Dorsolateral prefrontal cortex (tissue), 122 donors: ENCODE measurements at places on chromosomes 4 and X.
A peak's percentile ranks its signal among the peaks of the same experiment; 100 is the strongest.

DNA sequence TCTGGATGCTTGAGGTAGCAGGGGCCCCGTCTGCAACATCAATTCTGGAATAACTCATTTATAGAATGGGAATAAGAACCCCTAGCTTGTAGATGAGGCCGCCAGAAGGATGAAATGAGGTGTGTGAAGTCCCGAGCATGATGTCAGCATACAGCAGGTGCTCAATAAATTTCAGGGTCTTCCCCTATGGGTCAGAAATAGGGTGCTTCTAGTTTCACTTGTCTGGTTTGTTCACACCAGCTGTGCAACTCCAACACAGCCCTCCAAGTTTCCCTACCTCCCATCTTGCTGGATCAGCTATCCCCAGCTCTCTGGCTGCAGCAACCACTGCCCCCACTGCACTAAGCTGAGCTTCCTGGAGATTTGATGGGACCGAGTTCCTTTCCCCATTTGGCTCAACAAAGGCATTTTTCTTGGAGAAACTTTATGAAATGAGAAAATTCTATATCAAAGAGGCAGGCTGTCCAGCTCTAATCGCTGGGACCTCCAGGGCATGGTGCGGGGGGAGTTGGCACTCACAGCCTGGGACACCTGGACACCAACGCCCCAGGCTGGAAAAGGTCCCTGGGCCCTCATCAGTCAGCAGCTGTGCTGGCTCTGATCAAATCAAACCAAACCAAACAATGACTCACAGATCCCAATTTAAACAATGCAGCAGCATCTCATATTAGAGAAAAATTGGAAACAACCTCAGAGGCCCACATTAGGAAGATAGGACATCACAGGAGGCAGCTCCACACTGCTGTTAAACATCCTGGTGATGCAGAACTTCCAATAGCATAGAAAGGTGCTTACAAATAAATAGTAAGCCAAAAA lies 13.3 kb downstream of the SLC2A9 start:
- no peak for DNase-seq

- DNase-seq, result no peak
Measured at GRCh38 chrX:56314334-56314733, 82.2 kb downstream of the KLF8 start.

DNA sequence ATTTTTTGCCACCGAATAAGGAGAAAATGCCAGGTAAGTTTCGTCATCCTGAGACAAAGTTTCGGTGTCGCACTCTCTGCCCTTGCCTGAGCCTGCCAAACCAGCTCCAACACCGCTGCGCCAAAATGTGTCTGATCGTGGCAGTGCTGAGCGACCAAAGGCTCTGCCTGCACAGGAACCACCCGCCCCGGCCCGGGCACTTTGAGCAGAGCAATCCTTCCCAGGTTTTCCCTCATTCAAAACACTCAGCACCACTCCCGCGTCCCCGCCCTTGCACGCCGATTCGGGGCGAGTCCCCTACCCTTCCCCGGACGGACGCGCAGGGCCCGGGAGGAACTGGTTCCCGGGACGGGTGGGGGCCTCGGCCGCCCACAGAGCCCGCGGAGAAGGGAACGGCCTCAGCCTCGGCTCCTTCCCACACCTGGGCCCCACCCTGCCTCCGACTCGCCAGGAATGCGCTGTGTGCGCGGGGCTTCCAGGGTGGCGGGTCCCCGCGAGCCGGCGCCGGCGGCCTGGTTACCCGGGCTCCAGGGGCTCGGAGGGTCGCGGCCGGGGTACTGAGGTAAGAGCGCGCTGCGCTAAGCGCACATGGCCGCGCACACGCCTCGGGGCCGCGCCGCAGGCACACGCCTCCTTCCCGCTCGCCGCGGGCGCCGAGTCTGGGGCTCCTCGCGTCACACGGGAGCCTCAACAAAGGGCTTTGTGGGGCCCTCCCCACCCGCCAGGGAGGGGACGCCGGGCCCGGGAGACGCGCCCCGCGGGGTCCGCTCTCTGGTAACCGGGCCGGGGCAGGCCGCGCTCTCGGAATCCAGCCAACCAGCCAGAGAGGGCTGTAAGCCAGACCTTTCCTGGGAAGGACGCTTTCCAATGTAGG lies at the start of gene C4orf36:
TSS of gene C4orf36 (minus strand) at position 661 of the 874 bp plus-strand sequence. CDS start 902 bp downstream, outside the sequence.
- DNase-seq, result peak; percentile 74

- DNase-seq, result no peak
Measured at GRCh38 chr4:5545271-5545670, 163.1 kb downstream of the EVC2 start.

DNA sequence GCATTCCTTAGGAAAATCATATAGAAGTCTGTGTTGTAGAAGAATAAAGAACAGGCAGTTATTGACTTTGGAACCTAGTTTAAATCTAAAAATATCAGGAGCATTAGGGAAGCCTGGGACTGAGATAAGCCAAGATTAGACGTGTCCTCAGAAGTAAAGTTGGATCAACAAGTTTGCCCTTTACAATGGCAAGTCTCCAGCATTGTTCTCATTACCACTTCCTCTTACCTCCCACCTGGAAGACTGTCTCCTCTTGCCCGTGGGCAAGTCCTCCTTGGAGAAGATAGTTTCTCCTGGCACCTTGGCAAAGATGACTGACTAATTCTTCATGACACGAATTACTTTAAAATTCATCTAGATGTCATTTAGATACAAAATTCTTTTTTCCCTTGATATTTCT lies 37.8 kb downstream of the CNKSR2 start:
- no peak for DNase-seq

DNA sequence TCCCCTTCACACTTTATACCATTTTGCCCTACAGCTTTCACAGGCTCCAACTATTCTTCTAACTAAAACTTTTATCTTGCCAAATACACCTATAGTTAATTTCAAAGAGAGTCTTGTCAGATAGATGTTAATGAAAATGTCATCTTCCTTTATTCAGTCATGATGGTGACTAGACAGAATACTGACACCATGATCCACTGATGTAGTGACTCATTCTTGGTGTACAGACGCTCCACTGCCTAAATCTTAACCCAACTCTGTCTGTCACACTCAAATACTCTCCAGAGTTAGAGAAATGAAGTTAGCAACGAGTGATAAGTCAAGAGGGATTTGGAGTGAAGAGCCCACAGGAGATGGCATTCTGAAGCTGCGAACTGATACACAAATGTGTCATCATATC lies 32.1 kb upstream of the HDAC8 start:
- DNase-seq, result no peak

DNA sequence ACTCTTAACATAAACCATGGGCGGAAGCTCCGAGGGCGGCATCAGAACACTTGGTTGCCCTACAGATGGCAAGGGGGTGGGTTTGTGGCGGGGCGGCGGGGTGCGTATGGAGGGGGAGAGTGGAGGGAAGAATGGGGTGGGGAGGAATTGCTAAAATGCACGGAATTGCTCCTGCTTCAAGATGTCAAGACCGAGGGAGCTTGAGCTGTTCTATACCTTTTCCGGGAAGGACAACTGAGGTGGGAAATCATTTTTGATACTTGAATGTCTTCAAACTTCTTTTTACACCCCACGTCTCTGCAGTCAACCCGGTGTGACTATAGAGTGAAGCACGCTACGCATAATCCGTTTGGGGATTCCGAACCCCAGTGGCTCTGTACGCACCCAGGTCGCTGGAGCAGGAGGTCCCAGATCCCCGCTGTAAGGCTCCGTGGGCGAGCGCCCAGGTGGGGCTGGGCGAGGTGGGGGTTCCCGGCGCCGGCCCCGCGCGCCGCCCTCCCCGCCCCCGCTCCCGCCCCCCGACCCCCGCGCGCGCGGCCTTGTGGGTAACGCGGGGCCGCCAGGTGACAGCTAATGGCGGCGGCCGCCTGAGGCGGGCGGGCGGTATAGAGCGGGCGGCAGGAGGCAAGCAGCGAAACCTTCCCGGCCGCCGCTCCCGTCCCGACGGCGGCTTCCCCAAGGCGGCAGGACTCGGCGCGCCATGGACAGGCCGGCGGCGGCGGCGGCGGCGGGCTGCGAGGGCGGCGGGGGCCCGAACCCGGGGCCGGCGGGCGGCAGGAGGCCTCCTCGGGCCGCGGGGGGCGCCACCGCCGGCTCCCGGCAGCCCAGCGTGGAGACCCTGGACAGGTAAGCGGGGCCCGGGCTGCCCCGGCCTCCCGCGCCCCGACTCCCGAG lies at the start of gene MTMR1:
TSS of gene MTMR1 (plus strand) at position 566 of the 894 bp plus-strand sequence. CDS start at position 701, 135 bp downstream.
- peak; percentile 54 for DNase-seq

GRCh38 chr4:150002561-150002960 lies 75.7 kb upstream of the DCLK2 start:
- no peak for DNase-seq

DNA sequence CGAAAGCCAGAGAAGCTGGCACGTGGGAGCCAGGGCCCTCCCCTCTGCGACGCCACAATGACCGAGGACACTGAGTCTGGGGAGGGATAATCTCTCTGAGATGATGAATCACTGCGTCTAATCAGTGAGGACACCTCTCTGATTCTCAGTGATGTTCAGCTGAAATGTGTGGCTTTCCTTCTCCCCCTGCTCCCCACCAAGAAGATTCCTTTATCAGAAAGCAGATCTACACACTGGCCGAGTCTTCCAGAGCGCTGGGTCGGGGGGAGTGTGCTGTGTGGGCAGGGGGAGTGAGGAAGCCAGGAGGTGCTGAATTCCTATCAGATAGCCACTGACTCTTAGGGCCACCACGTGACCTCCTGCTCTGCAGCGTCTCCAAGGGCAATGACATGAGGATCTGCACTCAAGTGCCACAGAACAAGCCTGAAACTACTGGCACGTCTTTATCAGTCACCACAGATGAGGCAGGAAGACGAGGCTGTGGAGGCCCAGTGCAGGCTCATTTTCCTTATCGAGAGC lies 89.2 kb downstream of the GATB start:
- no peak for DNase-seq

DNA sequence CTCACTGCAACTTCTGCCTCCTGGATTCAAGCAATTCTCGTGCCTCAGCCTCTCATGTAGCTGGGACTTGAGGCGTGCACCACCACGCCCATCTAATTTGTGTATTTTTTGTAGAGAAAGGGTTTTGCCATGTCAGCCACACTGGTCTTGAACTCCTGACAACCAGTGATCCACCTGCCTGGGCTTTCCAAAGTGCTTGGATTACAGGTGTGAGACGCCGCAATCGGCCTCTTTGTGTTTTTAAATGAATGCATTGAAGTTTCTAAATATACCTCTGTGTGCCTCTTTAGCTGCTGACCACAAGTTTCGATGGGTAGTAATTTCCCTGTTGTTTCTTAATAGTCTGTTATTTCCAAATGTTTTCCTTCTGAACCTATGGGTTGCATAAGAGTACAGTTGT lies 765.3 kb upstream of the GRIA3 start:
- no peak for DNase-seq

- no peak for DNase-seq
Measured at GRCh38 chr4:83370640-83370906, 35.9 kb upstream of the HPSE start.

DNA sequence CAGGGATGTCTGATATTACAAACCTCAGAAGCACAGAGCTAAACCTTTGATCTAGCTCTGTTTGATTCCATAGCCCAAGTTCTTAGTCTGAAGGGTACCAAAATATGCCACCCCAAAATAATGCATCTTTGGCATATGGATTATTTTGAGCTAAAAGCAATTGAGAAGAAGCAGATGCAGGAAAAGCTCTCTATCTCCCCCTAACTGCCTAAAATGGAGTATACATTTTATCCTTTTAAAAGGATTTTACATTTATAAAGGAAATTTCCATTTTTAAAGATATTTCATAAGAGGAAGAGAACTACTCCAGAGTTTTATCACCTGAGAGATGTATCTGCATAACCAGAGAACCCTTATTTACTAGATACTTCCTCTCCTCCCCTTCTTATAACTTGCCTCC lies 158.7 kb downstream of the ZNF674 start:
- DNase-seq, result no peak

DNA sequence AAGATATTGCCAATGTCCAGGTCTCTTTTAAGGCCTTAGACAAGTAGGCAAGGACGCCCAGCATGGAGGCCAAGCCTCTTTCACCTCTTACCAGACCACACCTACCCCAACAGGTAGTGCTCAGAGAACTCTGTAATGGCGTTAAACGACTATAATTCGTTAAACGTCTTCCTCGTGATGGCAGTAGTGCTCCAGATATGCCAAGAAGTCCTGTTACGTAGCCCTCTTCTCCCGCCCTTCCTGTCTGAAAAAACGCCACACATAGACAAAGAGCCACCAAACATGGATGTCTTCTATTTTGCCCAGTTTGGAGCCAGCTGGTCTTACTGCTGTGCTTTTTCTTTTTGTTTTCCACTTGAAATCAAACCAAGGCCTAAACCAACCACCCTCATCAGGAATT lies 190.7 kb downstream of the OR13H1 start:
- peak; percentile 91 for DNase-seq

GRCh38 chrX:138866643-138867042 lies 155.1 kb upstream of the FGF13 start:
- DNase-seq, result no peak

DNA sequence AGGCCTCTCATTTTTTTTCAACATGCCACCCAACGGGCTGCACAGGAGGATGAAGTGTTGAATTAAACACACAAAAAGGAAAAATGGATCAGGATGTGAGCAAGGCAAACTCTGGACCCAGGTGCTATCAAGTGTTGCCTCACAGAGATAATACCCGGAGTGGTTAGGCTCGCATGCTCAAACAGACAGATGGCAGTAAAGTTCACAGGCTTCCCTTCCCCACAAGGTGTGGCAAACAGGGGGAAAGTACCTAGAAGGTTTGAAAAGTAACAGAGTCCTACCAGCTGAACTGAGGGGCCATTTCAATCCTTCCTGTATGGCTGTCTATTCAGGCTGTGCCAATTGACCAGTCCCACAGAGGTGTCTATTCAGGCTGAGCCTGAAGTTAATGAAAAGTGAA lies 123.9 kb upstream of the GC start:
- no peak for DNase-seq
